ENCODE measurements at places on chromosomes 3 and 15.

GRCh38 chr3:149153402-149153801 is 24.0 kb downstream of the HPS3 start:
- no peak for DNase-seq

DNA sequence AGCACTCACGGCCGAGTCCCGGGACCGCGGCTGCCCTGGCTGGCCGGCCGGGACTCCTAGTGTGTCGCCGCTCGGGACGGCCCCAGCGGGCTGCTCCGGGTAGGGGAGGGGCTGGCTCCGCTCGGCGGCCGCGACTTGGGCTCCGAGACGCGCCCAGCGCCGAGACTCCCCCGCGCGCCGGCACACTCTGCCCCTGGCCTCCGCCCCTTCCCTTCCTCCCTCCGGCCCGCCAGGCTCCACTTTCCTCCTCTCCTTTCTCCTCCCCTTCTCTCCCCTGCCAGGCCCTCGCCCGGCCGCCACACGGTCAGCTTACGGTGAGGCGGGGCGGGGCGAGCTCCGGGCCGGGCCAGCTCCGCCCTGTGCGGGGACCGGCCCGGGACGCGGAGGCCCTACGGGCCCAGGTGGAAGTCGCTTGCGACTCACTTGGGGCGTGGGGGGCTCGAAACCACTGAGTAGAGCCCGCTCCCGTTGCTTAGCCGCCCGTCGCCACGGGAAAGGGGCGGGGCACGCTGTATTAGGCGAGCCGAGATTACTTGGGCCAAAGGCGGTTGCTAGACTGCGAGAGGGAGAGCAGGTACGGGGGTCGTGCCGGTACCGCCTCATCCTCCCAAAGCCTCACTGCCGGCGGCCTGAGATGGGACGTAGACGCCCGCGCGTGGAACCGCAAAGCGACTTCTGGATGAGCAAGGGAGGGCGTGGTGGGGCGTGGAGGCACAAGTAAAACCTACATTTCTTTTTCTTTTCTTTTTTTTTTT is at the start of gene ITGB5:
Gene ITGB5, minus strand, starts transcription at position 189 of the 755 bp plus-strand sequence. CDS start 365 bp downstream, outside the sequence.
- no peak for DNase-seq

DNA sequence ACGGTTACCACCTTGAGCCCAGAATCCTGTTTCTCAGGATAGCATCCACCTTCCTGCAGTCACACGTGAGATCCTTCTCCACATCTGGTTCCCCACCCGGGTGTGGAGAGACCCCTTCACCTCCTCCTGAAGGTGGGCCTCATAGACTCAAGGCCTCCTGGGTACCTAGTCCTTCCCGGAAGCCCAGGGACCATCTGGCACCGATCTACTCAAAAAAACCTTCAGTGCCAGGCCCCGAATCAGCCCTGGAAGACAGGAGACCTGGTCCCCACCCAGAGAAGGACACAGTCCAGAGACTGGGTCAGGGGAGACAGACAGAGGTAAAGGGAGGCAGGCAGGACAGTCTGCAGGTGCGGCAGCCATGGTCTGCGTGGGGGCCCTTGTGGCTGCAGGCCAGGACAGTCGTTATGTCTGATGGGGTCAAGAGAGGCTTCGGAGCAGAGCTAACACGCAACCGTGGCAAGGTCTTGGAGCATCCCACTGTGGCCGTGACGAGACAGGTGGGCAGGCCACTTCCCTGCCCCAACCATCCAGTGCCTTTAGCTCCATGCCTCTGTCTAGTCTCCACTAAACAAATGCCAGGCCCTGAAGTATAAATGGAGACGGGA is 112.2 kb upstream of the ABHD17C start:
- no peak for DNase-seq

DNA sequence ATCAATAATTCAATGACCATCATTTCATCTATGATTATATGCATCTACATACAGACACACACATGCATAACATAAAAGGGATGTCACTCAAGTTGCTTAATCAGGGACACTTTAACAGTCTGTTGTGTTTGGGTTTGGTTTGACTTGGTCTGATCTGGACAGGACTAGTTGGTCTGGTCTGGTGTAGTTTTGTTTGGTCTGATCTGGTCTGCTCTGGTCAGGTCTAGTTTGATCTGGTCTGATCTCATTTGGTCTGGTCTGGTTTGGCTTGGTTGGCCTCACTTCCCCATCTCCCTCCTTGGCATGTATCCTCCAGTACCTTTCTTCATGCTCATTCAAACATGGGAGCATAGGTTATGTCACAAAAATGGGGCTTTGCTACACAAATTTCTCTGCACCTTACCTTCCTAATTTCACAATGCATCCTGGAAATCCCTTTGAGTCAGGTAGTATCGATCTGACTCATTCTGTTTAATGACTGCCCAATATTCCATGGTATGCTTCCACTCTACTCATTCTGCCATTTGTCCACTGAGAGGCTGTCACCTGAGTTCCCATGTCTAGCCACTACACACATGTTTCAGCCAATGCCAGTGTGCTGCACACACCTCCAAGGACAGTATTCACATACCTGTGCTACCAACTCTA is 73.0 kb upstream of the TPM1 start:
- no peak for DNase-seq

DNA sequence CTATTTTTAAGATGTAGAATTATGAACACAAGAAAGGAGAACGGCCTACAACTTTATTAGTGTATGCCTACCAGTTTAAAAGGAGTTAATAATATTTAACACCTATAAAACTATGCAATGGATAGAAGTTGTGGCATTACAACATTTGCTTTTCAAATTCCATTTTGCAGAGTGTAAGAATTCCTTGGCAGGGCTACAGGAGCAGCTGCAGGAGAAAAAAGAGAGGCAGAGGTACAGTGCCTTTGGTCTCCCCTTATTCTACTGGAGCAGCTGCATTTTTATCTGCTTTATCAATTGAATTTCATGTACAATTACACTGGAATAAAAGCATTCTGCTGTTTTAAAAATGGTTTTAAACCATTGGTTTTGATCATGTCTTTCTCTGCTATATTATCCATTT is 145.7 kb upstream of the KCNH8 start:
- no peak for DNase-seq

DNA sequence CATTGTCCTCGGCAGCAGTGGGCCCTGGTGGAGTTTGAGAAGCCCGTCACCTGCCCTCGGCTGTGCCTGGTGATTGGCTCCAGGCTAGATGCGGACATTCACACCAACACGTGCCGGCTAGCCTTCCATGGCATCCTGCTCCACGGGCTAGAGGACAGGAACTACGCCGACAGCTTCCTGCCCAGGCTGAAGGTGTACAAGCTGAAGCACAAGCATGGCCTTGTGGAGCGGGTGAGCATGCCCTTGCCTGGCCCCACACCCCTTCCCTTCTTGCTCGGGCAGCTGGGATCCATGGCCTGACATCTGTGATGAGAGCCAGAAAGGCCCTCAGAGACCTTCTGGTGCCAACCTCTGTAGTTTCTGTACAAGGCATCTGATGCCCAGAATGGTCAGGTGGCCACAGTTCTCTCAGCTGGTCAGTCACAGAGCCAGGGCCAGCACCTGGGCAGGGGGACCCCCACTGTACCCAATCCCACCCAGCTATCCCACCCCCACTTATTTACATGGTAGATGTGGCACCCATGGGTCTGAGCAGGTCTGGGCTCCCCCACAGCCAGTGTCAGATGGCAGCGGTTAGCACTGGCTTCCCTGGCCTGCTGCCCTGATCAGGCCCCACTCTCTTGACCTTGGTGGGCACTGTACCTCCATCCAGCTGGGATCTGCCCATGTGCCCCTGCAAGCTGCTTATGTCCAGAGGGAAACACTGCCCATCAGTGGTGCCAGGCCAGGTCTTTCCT is 124.9 kb downstream of the DNAJB8 start:
- no peak for DNase-seq

GRCh38 chr3:31288641-31289100 is 244.1 kb upstream of the STT3B start:
- DNase-seq, result no peak

GRCh38 chr3:121768452-121768851 is 18.9 kb upstream of the GOLGB1 start:
- DNase-seq, result no peak

- DNase-seq, result no peak
These were observed 45.7 kb downstream of the FAM98B start for GRCh38 chr15:38499651-38500050.

DNA sequence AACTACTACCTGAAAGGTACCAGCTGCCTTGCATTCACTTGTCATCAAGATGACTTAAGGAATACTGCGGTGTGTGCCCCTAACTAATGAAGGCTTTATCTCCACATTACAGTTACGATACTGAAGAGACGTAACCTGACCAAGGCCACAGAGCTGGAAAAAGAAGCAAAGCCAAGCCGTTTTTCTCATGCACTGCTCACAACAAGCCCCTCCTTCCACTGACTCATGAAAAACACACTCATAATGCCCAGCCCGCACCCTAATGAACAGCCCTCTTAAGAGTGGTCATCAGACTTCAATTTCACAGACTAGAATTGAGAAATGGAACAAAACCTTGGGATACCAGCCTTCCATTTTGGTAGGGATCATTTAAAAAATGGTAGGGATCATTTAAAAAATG is 11.6 kb downstream of the PSMD6 start:
- DNase-seq, result no peak

DNA sequence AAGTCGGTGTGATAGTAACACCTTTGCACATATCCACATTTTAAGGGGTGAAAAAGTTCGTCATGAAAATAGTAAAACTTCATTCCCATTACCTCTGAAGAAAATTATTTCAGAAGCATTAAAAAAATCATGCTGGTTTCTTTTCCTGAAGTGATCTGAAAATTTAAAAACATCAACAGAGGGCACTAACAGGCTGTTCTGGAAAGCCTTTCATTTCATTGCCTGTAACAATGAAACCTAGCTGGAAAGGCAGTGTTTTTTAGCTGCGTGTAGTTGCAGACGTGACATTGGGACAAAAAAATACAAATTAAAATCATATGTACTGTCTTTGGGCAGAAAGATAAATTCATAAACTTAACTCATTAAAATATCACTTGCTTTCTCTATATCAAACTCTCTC is 993.8 kb downstream of the GBE1 start:
- DNase-seq, result no peak

DNA sequence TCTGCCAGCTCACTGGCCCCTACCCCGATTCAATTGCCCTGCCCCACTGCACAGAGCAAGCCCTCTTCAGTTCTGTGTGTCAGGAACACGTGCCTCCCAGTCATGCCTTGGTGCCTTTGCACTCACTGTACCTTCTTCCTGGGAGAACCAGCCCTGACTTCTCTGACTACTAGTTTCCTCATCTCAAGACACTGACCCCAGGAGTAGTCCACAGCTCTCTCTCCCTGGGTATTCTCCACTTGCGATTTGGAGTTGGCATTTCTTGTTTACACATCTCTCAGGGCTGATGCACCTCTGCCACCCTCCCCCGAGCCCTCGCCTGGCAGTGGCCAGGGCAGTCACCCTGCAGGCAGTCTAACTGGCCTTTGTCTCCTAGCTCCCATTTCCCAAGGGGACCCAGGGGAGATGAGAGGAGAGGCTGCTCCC is 5.7 kb downstream of the CISH start:
- DNase-seq, result no peak

DNA sequence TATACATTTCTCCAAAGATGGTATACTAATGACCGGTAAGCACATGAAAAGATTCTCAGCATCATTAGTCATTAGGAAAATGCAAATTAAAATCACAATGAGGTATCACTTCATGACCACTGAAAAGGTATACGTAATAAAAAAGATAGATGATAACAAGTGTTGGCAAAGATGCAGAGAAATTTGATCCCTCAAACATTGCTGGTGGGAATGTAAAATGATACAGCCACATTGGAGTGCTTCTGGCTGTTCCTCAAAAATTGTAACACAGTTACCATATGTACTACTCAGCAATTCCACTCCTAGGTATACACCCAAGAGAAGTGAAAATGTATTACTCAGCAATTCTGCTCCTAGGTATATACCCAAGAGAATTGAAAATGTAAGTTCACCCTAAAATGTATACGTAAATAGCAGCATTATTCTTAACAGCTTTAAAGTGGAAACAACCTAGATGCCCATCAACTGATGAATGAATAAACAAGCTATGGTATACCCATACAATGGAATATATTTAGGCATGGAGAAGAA is 25.0 kb upstream of the KY start:
- no peak for DNase-seq

- no peak for DNase-seq
These were observed 15.4 kb upstream of the PRKAR2A start for GRCh38 chr3:48863122-48863521.

DNA sequence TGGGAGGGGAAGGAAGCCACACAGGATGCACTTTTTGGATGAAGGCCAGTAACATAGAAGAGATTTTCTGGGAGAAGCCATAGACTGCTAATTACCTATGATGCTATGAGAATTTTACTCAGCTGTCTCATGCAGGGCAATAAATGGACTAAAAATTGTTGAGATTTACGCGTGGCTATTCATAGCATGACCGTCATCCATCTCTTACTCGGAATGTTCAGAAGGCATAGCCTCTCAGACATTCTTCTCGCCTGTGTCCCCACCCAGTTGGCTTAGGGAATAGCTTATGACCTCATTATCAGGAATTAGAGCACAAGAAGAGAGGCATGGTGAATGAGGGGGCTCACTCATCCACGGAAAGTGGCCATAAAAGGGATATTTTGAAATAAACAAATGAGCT is 107.9 kb upstream of the ATP10A start:
- DNase-seq, result no peak

DNA sequence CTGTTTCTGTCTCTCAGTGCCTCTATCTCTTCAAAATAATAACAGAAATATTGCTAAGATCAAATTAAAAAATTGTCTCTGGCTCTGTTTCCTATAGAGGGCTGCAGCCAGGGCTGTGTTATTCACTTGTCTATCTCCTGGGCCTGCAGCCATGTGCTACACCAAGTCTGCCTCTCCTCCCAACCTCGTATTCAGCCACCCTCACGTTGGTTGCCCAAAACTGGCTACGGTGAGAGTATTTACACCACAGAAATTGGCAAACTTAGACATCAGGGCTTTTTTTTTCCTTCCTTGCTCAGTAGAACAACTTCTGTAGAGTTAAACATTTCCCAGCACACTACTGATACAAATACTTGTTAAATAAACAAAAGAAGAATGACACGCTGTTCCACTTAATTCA is 320.9 kb upstream of the ICE2 start:
- no peak for DNase-seq

DNA sequence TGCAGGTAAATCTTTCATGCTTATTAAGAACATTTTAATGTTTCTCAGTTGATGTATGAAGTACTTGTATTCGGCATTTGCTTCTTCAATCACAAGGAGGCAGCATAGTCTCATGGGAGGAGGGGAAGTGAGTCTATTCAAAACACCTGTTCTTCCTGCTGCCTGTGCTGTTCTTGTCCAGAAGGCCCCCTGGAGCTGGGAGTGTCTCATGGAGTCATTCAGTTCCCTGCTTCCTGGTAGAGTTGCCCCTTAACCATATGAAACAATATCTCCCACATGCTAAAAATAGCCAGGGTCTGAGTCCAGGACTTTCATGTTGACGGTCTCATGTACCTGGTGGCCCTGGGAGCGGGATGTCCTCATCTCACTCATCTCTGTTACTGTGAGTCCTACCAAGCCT is 15.5 kb upstream of the PPP1R2 start:
- no peak for DNase-seq

GRCh38 chr3:152047465-152047864 is 174.0 kb downstream of the SUCNR1 start:
- DNase-seq, result no peak

GRCh38 chr15:87871258-87871681 is 385.3 kb downstream of the NTRK3 start:
- DNase-seq, result no peak

- no peak for DNase-seq
These were observed 124.0 kb downstream of the CNTN6 start for GRCh38 chr3:1216856-1217255.

- DNase-seq, result no peak
These were observed 84.5 kb downstream of the ATP2B2 start for GRCh38 chr3:10420745-10421475.
